Naive B cell (primary cell): ENCODE measurements at places on chromosomes 16 and 17. TPM values are rescaled to one million over a fixed set of nuclear protein-coding genes. Genes with fewer than 3 reads are reported as not detected.

The ERAL1 gene
- polyA plus RNA-seq, result 47.2 TPM

The C16orf92 gene
- polyA plus RNA-seq, result not detected

The OTOP3 gene
- polyA plus RNA-seq, result not detected

The HBZ gene
- polyA plus RNA-seq, result not detected

The PDIA2 gene
- polyA plus RNA-seq, result not detected

The ABCC6 gene
- not detected for polyA plus RNA-seq

The SPNS2 gene
- polyA plus RNA-seq, result not detected

The OTOP2 gene
- polyA plus RNA-seq, result not detected

The SLFN12 gene
- 2.4 TPM for polyA plus RNA-seq

The ZNF423 gene
- not detected for polyA plus RNA-seq

The ADAM11 gene
- not detected for polyA plus RNA-seq

The ANKFN1 gene
- polyA plus RNA-seq, result not detected

The UTS2R gene
- not detected for polyA plus RNA-seq

The VWA3A gene
- polyA plus RNA-seq, result not detected

The DNAH9 gene
- not detected for polyA plus RNA-seq

The CRISPLD2 gene
- not detected for polyA plus RNA-seq

The TTLL6 gene
- not detected for polyA plus RNA-seq

The TMC7 gene
- polyA plus RNA-seq, result not detected

The SLC5A10 gene
- polyA plus RNA-seq, result 0.06 TPM

The CSH1 gene
- polyA plus RNA-seq, result not detected

The MEFV gene
- polyA plus RNA-seq, result 0.25 TPM

The ABR gene
- 26.5 TPM for polyA plus RNA-seq

The BFAR gene
- 40.2 TPM for polyA plus RNA-seq
